Occipital lobe (tissue), 3 donors: ENCODE measurements at places on chromosomes 7 and 10. TPM values are rescaled to one million over a fixed set of nuclear protein-coding genes. Genes with fewer than 3 reads are reported as not detected.

GRCh38 chr7:38368191-38368605 lies 94.8 kb upstream of the TARP start:
- no peak for DNase-seq

DNA sequence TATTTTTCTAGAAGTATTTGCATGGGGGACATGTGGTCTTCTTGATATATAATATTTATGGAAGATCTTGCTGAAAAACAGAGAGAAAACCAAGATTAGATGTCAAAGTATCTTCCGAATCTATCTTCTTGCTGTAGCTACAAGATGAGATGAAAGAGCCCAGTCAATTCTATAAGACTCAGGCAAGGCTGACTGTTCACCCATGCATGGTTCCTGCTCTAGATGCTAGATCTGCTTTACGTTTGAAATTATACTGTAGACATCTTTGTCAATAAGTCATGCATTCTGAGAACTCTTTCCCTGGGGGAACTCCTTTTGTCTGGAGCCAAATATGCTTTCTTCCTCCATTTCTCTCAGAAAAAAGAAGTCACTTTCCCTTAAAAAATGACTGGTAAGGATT lies 1292.0 kb downstream of the XPNPEP1 start:
- DNase-seq = no peak

DNA sequence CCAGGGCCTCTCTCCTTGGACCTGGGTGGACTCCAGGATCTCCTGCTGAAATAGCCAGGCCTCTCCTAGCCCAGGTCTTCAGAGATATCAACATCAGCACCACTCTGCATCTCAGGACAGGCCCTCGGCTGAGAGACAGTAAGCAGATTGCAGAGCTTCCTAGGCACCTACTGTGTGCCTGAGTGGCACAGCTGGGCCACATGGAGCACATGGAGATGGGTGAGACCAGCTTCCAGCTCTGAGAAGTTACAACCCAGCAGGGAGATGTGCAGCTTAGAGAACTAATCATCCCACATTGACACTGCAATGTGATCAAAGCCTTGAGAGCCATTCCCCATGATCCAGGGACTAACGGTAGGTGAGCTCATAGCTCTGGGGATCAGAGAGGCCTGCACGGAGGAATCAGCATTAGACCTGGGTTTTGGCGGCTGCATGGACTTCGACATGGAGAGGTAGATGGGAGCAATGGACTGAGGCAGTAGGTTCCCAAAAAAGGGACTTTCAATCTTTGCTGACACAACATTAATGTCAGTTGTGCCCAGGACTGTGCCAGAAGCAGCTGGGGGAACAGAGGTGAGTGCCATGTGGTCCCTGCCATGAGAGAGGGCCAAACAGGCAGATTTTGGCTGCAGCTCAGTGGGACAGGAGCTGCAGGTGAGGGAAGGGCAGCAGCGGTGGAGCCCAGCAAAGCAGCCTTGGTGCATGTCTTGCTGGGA lies 76.0 kb upstream of the LEP start:
- DNase-seq = no peak

GRCh38 chr10:13636776-13637175 lies 50.0 kb downstream of the PRPF18 start:
- DNase-seq = no peak

- no peak for DNase-seq
Measured at GRCh38 chr10:88735661-88736060, 24.2 kb upstream of the LIPN start.

GRCh38 chr7:51180092-51180491 lies 136.5 kb downstream of the COBL start:
- DNase-seq = no peak

SNX13 gene
- total RNA-seq = 86.9 TPM

GPR26 gene
- 3.1 TPM for total RNA-seq

OSBPL3 gene
- total RNA-seq = 7.3 TPM
